Stimulated activated CD4-positive, alpha-beta T cell treated with anti-CD3 and anti-CD28 coated beads, TNF-alpha, amount 100 ng/mL, for 4 hours (primary cell): ENCODE measurements at places on chromosomes 5 and 9.

DNA sequence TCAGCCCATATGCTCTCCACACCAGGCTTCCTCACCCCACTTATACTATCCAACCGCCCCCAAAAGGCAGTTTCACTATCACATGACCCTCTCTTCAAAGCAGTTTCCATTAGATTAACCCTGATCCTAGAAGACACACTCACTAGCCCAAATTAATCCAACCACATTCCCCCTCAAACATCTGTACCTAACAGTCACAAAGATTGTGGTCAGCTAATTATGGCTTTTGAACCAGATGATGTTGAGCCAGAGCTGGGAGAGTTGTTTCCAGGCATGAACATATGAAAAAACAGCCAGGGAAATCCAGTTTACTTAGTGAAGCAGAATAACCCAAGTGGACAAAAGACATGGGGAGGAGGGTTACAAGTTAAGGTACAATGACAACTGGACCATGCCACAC, 131.2 kb downstream of the SPOCK1 start:
- no peak for DNase-seq

DNA sequence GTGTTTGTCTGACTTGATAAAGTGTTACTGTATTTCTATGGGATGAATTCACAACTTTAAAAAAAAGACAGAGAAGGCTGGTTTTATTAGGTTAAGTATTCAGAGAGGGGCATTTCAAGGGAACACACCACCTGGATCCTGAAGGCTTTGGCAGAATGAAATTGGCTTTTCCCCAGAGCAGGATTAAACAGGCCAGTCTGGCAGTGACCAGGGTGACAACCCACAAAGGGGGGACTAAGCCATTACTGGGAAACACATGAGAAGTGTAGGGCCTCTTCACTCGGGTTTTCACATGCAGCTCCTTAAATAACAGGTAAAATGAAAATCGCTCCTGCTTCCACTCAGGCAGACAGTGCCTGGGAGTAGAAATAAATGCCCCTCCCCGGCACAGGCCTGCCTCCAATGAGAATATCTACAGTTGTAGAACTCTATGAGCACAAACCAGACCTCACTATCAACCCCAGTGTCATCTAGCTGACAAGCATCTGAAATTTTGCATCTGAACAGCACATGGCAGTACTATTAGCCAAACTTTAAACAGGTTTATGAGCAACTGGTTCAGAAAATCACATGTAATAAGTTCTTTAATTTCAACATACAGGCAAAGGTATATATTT, 85.8 kb downstream of the LHFPL2 start:
- DNase-seq = no peak

- no peak for DNase-seq
Observed at GRCh38 chr9:134258332-134258731, 67.9 kb upstream of the RXRA start.

GRCh38 chr5:143428155-143428554, 24.7 kb upstream of the NR3C1 start:
- no peak for DNase-seq

DNA sequence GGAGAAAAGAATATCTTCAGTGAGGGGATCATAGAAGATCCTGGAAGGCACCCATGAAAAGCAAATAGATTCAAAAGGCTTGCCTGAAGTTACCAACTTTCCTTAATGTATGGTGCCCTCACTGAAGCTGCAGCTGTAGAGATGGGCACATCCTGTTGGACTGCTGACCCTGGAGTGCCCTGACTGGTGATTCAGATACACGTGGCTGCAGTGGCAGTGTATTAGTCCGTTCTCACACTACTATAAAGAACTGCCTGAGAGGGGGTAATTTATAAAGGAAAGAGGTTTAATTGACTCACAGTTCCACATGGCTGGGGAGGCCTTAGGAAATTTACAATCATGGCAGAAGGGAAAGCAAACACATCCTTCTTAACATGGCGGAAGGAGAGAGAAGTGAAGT, 80.3 kb downstream of the OSMR start:
- DNase-seq = no peak

- DNase-seq = no peak
Observed at GRCh38 chr9:137117269-137117731, 2.8 kb upstream of the DPP7 start.

- DNase-seq = no peak
Observed at GRCh38 chr5:53512539-53512938, 32.1 kb downstream of the FST start.

DNA sequence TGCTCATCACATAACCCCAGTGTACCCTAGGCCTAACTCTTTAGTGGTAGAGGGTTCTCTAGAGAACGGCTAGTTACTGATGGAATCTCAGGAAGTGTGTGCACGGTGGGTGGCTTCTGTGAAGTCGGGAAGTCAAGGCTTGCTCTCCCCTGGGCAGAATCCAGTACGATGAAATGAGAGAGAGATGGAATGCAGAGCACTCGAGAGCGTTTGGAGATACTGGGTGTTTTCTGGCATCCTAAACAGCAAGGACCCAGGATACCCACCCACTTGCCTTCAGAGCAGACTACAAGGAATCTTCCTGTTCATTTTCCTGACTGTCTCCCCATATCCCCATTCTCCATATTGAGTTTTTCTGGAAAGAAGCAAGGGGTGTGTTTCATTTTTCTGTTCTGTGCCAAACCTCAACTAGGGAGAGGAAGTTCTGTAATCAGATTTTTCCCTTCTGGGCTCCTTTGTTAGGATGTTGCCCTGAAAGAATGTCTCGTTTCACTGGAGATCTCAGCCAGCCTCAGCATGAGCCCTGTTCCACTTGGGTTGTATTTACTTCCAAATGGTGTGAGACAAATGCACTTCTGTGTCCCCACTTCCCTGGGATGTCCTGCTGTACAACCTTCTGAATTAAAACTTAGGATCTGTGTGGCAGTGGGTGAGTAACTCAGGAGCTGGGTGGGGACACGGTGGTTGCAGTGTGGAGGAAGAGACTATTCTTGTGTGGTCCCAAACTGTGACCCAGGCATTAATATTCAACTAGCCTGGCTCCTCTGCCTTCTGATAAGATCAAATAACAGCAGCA, 108.9 kb upstream of the SPRY4 start:
- DNase-seq = no peak

GRCh38 chr9:36063804-36064447, 27.2 kb downstream of the RECK start:
- DNase-seq = no peak

DNA sequence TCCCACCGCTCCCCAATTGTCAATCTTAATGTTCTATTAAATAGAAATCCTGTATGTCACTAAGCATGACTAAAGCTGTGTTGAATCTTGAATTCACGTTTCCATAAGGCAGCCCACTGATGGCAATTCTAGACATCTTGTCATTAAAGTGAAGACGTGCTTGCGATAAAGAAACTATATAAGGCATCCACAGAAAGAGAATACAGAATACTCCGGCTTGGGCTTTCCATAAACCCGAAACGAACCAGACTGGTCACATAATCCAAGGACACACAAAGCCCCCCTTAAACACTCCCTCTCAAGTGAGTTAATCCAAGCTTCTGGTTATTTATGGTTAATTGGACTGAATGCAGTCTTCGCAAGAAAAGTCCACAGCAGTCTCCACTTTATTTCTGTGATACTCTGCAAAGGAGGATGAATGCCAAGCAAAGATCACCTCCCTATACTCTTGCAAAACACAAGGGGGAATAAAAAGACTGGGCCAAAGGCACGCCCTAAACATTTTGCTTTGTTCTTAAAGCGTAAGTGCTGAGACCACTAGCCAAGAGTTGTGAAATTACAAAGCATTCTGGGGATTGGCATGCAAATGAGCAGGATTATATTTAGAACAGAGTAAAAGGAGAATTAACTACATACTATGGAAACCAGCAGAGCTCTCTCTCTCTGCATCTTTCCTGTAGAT, 54.7 kb downstream of the DPYSL3 start:
- DNase-seq = no peak

GRCh38 chr9:132087438-132088030, 7.9 kb upstream of the MED27 start:
- no peak for DNase-seq

DNA sequence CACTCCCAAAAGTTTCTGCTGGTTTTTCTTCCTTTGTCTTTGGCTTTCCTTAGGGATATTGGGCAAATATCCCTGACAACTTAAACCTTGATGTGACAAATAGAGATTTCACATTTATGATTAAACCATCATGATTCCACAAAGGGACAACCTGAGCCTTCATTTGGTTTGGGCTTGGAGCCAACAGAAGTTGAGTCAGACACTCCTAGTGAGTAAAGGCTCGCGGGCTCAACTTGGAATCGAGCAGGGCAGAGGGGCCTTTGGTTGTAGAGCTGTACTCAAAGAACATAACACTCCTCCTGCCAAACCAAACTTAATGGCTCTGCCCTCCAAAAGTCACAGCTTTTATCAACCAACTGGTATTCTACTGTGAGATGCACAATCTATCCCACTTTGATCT, 290.2 kb upstream of the MAP3K1 start:
- no peak for DNase-seq

DNA sequence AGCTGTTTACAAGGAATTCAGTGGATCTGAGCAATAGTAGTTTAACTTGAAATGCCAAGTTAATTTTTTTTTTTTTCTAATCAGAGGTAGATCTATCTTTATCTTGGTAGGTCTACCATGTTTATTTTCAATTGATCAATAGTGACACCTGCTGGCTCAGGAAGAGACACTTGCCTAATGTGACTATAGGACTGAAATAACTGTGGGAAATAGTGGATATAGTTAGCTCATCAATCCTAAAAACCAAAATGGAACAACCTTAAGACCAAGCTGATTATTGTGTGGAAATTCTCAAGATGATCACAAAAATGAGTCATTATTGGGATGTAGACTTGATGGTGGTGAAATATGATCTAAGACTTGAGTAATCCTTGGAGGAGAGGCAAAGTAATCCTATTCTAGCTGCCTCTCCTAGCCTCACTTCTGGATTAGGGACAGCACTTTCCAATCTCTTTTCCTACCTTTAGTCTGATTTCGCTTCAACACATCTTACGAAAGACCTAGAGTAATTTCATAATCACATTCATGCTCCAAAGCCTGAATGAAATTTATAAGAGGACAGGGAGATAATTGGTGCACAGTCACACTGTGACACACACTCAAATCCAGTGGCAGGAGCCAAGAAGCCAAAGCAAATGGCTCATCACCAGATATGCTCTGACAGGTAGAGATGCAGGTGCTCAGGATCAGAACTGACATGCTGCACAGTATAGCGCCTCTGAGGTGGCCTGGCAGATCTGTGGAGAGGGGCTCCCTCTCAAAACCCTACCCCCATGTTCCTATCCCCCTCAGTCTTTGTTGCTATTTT, 156.3 kb downstream of the HMHB1 start:
- no peak for DNase-seq

- no peak for DNase-seq
Observed at GRCh38 chr5:30878746-30879145, 314.7 kb upstream of the CDH6 start.

- no peak for DNase-seq
Observed at GRCh38 chr5:14435481-14435880, 146.1 kb upstream of the OTULINL start.

DNA sequence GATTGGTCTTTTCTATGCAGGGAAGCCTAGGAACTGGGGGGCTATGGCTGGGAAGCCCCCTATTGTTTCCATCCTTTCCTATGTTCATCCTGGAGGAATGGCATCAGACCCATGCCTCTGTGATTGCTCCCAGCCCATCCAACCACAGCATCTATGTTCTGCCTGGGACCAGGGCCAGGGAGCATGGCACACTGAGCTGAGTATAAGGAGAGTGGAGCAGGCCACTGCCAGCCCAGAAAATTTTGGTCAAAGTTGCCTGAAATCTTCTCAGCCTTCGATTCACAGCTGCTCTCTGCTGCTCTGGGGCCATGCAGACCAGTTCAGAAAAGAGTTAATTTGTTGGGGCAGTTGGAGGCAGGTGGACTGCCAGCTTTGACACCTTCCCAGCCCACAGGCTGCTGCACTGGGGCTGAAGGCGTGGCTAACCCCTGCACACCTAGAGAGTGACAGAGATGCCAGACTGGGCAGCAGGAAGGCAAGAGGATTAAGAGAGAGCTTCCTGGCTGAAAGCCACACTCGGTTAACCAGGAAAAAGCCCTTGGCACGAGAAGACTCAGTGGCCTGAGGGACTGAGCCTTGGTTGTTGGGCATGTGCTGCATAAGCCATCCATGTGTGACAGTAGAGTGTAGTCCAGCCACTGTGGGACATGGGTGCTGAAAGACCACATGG, 12.1 kb downstream of the TGFBI start:
- no peak for DNase-seq

DNA sequence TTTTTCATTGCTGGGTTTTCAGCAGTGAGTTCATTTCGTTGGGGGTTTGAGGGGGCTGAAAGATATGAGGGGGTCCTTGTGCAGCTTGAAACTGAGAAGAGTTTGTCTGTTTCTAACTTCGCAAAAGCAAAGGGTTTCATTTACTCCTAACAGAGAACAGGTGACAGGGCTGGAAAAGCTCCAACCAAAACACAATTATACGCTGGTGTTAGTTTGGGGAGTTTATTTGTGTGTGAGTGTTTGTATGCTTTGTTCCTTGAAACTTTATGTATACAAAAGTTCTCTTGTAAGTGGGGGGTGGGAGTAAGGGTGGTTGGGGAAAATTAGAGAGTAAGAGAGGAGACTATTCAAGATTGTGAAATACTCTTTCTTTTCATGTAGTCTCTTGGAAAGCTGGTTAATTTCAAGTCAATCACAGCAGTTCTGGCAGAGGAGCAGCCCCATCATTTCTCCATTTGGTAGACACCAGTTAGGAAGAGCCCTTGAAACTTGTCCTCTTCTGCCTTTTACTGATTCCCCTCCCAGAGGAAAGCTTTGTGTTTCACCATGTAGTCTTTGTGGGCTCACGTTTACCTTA, 881 bp downstream of the TNFAIP8 start:
- DNase-seq = no peak

- DNase-seq = no peak
Observed at GRCh38 chr9:14165376-14166035, 148.4 kb downstream of the NFIB start.

DNA sequence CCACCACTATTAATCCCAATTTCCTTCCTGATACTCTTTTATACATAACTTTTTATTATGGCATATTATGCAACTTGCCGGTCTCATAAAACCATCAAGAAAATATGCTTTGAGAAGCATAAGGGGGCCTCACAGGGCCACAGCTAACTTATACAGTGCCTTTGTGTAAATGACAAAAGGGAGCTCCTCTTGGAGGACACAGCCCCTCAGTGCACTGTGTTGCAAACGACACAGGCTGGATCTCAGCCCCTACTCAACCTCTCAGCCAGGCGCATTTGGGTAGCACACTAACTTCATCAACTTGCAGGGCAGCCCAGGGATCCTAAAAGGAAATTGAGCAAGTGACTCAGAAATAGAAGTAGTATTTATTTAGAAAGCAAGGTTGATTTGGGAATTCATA, 35.4 kb downstream of the RIGI start:
- DNase-seq = no peak
